RWPE1 (cell line): ENCODE measurements at places on chromosomes 5 and 9.

DNA sequence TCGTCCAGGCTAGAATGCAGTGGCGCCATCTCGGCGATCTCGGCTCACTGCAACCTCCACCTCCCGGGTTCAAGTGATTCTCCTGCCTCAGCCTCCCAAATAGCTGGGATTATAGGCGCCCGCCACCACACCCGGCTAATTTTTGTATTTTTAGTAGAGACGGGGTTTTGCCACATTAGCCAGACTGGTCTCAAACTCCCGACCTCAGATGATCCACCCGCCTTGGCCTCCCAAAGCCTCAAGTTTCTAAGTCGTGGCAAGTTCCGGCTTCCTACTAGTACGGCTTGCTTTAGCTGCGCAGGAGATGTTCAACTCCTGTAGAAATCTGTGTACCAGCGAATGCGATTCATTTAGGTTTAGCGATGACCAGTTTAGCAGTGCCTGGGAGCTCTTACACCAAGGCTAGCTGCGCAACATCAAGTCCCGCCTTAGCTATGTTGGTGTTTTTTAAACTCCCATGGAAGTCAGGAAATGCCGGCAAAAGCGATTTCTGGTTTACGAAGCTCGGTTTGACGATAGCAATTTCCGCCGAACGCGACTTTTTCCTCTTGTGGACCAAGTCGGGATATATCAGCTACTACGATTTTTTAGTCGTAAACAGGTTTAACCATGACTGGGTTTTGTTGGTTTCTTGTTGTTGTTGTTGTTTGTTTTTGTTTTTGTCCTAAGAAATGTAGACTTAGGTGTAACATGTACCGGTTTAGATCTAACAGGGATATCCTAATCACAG, 46.4 kb downstream of the ANXA2R start:
- DNase-seq = no peak

DNA sequence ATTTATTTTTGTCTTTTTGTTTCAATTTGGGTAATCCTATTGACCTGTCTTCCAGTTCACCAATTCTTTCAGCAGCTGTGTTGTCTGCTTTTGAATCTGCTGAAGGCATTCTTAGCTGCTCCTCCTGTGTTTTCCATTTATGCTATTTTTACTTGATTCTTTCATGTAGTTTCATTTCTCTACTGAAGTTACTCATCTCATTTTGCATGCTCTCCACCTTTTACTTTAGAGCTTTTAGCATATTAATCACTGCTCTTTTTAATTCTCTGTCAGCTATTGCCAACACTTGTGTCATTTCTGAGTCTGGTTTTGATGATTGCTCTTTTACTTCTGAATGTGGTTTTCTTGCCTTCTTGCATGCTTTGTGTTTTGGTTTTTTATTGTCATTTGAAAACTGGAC, 496.0 kb upstream of the CLINT1 start:
- no peak for DNase-seq

- peak; percentile 62 for DNase-seq
Observed at GRCh38 chr9:111852291-111852690, 44.3 kb upstream of the UGCG start.

- DNase-seq = no peak
Observed at GRCh38 chr5:129724647-129725046, 23.2 kb upstream of the MINAR2 start.

- DNase-seq = no peak
Observed at GRCh38 chr9:127835991-127836516, 18.4 kb downstream of the ENG start.

DNA sequence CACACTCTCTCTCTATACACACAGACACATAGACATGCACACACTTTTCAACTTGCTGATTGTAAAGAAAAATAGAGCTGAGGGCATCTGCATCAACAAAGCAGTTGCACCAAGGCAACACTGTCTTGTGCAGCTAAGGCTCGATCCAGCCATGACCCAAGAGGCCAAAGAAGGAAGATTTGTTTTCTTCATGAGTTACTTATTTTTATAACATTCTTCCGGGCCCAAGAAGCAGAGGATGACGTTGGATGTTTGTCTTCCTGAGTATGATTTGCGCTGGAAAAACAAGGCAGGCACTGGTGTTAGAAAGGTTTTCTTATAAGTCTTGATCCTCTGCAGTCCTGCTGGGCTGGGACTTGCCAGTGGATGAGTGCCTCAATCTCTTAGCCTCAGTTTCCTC, 344.1 kb downstream of the ADAMTS6 start:
- no peak for DNase-seq

- no peak for DNase-seq
Observed at GRCh38 chr5:127683008-127683407, 20.2 kb upstream of the CCDC192 start.
